RWPE1 (cell line): ENCODE measurements at places on chromosomes 11 and 22.

- no peak for DNase-seq
Observed at GRCh38 chr11:116610190-116610589, 162.6 kb downstream of the BUD13 start.

DNA sequence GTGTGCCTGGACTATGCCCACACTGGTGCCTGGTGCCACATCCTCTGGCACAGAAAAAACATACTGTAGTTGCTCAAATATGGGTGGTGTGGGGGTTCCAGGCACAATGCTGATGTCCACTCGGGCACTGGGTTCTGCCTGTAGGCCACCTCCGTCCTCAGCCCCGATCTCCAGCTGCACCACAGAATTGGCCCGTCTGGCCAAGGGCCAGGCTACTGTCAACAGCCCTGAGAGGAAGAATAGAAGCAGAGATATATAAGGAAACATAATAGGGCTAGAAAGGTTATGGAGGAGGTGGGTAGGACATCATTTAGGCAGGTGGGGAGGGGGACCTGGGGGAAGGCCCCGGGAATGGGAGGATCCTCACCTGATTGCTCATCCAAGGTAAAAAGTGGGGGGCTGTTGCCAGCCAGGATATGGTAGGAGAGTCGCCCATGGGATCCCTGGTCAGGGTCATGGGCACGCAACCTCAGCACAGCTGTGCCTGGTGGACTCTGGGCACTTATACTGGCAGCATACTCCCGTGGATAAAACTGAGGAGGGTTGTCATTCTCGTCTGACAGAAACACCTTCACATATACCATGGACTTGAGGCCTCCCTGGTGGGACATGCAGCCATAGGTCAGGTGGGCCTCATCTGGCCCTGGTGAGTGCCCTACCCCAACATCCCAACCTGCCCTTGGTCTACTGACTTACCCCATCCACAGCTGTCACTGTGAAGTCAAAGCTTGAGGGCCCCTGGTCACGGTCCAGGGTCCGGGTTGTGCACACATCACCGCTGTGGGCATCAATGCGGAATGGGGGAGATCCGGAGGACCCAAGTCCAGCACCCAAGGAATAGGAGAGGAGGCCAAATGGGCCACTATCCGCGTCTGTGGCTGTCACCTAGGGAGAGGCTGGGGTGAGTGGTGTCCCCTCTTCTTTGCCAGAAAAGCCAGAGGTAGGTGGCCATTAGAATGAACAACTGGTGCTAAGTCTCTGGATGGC, 14.5 kb upstream of the TPP1 start:
- DNase-seq: no peak

GRCh38 chr22:19197997-19198865, 19.7 kb upstream of the SLC25A1 start:
- DNase-seq: no peak

- no peak for DNase-seq
Observed at GRCh38 chr11:75480185-75481175, 45.3 kb downstream of the GDPD5 start.

DNA sequence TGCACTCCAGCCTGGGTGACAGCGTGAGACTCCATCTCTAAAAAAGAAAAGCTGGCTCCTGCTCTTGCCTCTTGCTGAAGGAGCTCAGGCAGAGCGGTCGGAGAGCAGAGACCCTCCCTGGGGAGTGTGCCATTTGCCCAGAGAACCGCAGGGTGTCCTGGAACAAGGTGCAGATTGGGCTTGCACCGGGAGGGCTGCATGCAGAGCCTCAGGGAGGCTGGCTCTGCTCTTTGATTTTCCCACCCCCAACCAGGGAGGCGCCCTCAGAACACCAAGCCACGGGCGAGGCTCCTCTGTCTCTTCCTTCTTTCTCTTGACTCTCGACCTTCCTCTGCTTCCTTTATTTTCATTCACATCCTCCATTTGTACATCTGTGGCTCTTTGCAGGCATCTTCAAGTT, 889.1 kb downstream of the OPCML start:
- DNase-seq: no peak

GRCh38 chr11:6249770-6250555, 9.7 kb upstream of the CCKBR start:
- peak; percentile 77 for DNase-seq
